ENCODE measurements at places on chromosomes 16 and 17. TPM values are rescaled to one million over a fixed set of nuclear protein-coding genes. Genes with fewer than 3 reads are reported as not detected.

Gene ASIC2
- total RNA-seq = 4.1 TPM

DNA sequence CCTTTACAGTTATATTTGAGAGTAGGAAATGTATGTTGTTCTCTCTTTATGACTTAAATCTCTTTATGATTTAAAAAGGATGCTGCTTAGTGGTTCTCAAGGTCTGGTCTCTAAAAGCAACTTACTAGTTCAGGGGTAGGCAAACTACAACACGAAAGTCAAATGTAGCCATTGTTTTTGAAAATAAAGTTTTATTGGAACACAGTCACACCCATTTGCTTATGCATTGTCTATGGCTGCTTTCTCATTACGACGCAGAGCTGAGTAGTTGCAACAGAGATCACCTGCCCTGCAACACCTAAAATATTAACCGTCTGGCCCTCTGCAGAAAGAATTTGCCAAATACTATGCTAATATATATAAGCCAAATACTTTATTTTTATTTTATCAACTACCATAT, 58.2 kb downstream of the HELZ start:
- no peak for DNase-seq

- no peak for DNase-seq
These were observed 9.5 kb upstream of the ITGA2B start for GRCh38 chr17:44398692-44399691.

DNA sequence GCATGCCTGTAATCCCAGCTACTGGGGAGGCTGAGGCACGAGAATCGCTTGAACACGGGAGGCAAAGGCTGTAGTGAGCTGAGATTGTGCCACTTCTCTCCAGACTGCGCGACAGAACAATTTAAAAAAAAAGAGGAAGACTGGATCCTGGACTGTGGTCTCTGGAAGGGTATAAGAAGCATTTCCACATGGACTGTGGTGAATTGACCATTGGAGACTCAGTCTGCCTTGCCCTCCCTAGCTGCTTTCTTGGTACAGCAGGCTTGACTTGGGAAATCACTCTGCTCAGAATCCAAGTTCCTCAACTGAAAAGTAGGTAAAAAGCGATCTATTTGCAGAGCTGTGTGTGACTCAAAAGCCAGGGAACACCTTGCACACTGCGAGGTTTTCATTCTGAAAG, 1.0 kb upstream of the MGRN1 start:
- DNase-seq = no peak

GRCh38 chr17:50508573-50509460, 578 bp downstream of the MYCBPAP start:
- no peak for DNase-seq

GRCh38 chr17:63701868-63702720, 2.2 kb upstream of the LIMD2 start:
- no peak for DNase-seq

DNA sequence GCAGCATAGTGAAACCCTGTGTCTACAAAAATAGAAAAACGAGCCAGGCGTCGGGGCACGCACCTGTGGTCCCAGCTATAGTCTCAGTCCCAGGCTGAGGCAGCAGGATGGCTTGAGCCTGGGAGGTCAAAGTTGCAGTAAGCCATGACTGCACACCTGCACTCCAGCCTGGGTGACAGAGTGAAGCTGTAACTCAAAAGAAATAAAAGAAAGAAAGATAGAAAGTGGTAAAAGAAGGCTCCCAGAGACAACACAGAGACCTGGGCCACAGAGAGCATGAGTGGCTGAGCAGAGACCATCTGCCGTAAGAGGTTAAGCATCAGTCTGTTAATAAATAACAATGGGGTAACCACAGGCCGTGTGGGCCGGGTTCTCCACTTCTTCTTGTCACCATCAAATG, 15.3 kb upstream of the HEXD start:
- DNase-seq = no peak

All from Panc1 (cell line).